Thoracic aorta endothelial cell (primary cell): ENCODE measurements at places on chromosomes 16 and 17. TPM values are rescaled to one million over a fixed set of nuclear protein-coding genes. Genes with fewer than 3 reads are reported as not detected.

The CCDC92B gene
- under 0.01 TPM in 1 of 2 replicates, not detected in the other for total RNA-seq

The NLGN2 gene
- 4.5 and 7.3 TPM in 2 replicates for total RNA-seq

The SEZ6 gene
- not detected in 2 replicates for total RNA-seq

The PRSS36 gene
- 0.13 and 0.14 TPM in 2 replicates for total RNA-seq

The SHISA6 gene
- total RNA-seq: not detected in 2 replicates

The RBBP6 gene
- 54.1 and 56.0 TPM in 2 replicates for total RNA-seq

The PIK3R5 gene
- not detected in 2 replicates for total RNA-seq

The GGT6 gene
- total RNA-seq: not detected in 2 replicates

The INCA1 gene
- total RNA-seq: 0.22 and 0.27 TPM in 2 replicates

The PIRT gene
- not detected in 2 replicates for total RNA-seq

The MT1A gene
- total RNA-seq: 3.2 and 5.6 TPM in 2 replicates
